ENCODE measurements at places on chromosomes 16 and 17.

DNA sequence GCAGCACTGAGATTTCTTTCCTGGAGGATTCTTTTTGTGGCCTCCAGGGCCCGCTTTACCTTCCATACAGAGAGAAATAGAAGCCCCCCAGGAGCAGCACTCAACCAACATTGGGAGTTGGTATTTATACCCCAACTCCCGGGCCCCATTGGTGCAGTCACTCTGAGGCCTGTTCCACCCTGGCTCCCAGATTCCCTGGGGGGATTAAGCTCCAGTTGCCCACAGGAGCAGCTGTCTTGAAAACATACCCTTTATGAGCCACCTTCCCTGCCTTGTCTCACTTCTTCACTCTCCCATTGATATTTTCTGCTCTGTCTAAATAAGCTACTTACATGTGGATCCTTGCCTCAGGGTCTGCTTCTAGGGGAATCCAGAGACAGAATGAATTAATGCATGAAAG, 167.8 kb downstream of the KATNIP start:
- DNase-seq, result no peak

DNA sequence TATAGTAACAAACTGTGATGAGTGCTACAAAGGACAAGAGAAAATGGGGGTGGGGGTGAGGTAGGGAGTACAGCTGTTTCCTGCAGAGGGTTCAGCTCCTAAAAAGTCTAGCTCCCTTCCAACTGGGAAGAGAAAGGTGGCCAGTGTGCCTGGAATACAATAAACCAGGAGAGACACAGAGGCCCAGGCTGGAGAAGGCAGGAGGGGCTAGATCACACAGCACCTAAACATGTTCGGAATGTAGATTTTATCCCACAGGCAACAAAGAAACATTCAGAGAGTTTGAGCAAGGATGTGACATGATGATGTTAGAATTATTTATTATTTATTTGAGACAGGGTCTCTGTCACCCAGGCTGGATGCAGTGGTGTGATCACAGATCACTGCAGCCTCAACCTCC, 10.2 kb downstream of the TEX2 start:
- DNase-seq, result no peak

- DNase-seq, result no peak
These were observed 130.1 kb upstream of the COX10 start for GRCh38 chr17:13939222-13939621.

DNA sequence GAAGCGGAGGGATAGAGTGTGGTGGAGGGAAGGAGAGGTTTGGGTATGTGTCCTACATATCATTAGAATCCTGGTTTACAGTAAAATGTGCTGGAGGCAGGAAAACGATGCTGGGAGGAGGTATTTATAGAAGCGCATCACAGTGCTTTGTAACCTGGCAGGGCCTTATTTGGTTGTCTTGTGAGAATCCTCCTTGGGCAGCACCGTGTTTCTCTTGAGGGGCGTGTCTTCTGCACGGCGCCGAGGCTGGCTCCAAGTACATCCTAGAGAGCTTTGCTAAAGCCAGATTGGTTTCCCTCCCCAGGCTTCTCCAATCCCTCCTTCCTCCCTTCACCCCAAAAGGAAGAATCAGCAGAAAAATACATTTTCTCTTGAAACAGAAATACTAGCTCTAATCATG, 24.4 kb downstream of the CACNG5 start:
- DNase-seq, result no peak

DNA sequence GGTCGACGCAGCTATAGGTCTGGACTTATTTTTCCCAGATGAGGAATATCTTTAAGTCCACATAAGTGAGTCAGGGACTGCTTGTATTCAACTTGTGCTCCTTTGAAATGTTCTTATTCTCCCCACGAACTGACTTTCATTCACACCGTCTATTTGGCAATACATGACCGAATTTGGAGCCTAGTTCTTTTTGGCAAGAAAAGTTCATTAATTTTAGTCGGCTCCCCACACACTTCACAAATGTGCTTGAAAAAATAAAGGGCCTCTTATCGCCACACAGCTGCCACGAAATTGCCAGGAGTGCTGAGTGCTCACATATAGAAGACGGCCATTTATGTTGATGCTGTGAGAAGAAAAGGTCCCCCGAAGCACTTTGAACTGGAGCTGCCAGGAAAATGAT, 152.6 kb downstream of the PRKCA start:
- no peak for DNase-seq

GRCh38 chr17:75589012-75589918, 1.7 kb downstream of the MYO15B start:
- peak; percentile 11 for DNase-seq

DNA sequence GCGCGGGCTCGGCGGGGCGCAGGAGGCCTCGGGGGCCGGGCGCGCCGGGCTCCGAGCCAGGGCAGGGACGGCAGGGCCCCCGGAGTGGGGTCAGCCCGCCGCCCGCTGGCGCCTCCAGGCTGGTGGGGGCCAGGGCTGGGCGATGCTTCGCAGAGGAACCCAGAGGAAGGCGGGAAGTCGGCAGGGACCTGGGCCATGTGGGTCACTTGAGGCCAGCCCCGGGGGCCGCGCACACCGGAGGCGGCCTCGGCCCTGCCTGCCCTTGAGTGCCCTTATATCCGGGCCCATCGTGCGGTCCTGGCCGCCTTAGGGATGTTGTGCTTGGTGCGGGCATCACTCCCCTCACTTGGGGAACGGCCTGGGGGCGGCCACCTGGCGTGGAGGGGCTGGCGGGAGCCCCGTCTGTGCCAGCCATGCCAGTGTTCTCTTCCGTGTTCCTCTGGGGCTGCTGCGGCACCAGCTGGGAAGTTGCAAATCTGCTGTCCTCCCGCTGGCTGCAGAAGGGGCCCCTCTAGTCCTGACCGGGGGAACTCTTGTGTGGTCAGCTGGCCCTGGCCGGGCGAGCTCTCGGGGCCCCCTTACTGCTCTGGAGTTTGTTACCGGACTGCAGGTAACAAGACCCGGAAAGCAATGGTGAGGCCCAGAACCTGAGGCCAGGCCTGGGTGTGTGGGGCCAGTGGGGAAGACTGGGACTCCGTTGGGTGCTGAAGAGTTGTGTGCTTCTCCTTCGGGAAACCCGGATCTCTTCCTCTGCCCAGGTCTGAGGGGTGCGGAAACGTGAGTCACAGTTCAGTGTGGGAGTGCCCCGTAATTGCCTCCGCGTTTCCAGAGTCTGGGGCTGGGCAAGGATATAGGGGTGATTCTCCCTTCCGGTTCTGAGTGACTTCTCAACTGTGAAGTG, 849 bp downstream of the CAPN15 start:
- no peak for DNase-seq

DNA sequence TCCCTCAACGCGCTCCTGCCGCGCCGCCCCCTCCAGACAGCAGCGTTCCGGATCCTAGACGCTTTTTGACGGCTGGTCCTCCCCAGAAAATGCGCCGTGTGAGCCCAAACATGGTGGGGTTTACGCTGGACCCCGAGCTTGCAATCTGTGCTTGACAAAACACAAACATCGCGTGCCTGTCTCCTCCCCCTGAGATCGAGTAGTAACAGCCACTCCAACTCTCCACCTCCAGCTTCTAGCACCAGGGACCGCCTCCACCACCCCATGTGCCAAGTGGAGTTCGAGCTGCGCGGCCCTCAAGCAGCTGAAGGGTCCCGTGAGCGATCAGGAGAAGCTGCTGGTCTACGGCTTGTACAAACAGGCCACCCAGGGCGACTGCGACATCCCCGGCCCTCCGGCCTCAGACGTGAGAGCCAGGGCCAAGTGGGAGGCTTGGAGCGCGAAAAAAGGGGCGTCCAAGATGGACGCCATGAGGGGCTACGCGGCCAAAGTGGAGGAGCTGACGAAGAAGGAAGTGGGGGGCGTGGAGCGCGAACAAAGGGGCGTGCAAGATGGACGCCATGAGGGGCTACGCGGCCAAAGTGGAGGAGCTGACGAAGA, 656 bp upstream of the GEMIN4 start:
- no peak for DNase-seq

GRCh38 chr16:11253995-11254912, 1.8 kb downstream of the SOCS1 start:
- no peak for DNase-seq

GRCh38 chr17:34827008-34827407, 134.3 kb downstream of the CCT6B start:
- DNase-seq, result no peak

DNA sequence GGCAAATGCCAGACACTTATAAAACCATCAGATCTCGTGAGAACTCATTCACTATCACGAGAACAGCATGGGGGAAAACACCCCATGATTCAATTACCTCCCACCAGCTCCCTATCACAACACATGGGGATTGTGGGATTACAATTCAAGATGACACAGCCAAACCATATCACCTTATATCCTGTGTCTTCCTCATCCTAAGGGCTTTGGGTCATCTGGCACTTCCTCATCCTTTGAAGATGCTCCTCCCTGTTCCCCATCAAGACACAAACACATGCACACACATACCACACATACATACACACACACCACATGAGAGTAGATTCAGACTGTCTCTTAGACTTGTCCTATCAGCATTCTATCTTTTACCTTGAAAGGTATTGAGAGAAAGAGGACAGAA, 2.8 kb upstream of the PMFBP1 start:
- no peak for DNase-seq

DNA sequence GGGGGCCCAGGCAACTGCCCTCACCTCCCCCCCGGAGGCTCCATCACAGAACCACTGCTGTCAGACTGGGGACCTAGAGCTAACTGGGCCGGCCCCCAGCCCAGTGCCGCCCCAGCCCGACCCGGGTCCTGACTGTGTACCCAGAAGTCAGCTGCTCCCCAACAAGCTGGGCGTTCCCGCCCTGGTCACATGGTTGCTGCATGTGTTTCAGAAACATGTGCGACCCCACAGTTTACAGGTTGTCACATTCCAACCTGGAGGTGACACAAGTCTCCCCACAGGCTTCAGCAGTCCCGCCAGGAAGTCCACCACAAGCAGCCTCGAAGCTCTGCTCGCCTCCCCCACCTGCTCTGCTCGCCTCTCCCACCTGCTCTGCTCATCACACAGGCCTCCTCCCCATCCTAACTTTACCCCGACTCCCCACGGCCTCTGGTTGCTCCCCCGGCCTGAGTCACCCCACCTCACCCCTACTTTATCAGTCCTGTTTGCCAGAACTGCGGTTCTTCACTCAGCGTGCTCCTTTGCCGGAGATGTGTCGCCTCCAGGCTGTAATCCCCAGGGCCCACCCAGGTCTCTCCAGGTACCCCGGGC, 968 bp downstream of the MRPL28 start:
- no peak for DNase-seq

DNA sequence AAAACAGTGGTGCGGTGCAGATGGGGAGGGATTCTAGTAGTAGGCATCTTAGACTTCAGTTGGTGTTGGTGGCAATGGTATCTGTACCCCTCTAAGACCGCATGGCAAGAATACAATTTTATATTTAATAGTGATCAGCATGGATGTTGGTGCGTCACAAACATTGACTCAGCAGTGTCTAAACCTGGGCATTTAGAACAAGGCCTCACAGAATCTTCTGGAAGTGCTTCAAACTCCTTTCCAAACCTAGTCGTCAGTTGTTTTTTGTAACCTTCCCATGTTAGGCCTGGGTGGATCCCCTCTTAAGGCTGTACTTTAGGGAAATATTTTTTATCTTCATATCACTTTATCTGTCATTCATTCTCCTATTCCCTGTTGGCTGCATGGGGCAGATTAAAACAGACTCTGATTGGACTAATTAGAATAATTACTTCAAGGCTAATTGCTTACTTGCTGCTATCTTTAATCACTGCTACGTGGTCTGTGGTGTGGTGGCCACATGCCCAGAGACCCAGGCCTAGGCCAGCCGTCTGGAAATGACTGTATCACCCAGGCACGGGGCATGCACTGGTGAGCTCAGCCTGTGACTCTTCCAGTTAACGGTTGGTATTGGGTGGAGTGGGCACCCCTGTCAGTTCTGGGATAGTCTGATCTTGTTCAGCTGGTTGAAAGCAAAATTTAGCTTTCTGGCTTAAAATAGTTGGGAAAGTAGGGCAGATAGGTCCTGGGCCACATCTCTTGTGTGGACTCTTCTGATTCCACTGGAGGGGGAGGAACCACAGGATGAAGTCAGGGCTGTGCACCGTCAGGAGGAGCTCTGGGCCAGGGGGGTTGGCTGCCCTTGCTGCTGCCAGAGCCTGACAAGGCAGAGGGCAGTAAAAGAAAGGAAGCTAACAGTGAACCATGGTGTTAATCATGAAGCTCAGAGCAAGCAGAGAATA, 4.5 kb downstream of the ALKBH5 start:
- DNase-seq, result no peak

DNA sequence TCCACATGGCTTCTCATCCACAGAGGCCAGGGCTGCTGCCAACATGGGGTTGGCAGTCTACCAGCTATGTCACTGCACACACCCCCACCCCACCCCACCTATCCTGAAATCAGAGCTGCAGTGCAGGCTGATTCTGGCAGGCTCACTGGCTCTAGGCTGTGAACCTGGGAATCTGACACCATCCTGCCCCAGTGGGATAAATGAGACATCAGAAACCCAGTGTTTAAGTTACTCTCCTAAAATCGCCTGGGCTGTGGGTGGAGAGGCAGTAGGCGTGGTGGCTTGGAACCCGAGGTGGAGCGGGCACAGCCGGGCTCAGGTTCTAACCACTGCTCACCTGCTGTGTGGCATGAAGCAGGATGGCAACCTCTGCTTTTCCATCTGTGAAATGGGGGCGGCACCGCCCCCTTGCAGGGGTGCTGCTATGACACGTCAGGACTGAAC, 5.6 kb downstream of the SLC38A8 start:
- DNase-seq, result no peak

GRCh38 chr17:63644846-63645245, 22.6 kb downstream of the MAP3K3 start:
- no peak for DNase-seq

GRCh38 chr16:4226251-4227039, 15.4 kb downstream of the SRL start:
- DNase-seq, result no peak

- no peak for DNase-seq
These were observed at the start of gene COPZ2 for GRCh38 chr17:48037036-48037837. COPZ2 (minus strand) TSS chr17:48037797; CDS start chr17:48037777, 20 bp downstream.

DNA sequence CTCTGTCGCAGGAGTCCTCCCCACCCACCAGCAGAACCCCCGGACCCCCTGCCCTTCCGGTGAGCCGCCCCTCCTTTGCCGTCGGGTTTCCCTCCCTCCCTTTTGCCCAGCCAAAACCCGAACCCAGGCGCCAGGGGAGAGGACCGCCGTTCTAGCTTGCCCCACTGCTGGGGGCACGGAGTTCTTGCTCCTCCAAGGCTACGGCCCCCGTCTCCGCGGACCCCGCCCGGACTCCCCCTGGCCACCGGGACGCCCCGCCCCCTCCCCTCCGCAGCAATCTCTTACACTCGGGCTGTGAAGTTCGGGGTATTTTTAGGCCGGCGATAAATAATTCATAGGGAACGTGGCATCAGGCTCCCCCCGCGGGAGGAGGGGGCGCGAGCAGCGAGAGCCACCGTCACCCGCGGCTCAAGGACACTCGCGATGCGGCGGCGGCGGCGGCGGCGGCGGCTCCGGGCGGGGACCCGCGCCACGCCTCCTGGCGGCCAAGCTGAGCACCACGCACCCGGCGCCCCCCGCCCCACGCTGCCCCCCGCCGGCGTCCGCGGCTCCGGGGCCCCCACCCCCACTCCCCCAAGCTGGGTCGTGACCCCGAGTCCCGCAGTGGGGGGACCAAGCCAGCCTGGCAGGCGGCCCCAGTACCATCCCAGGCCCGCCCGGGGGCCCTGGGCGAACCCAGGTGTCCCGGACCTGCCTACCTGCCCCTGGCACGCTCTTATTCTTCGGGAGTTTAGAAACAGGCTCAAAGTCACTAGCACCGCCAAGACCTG, at the start of gene GRIN2C:
GRIN2C (minus strand) TSS at position 427 of the 770 bp plus-strand sequence. CDS start 4,793 bp downstream, outside the sequence.
- DNase-seq, result no peak

Data from NCI-H187 treated with DMSO at 0.1 percent for 48 hours (cell line).